Activated CD4-positive, alpha-beta T cell treated with anti-CD3 and anti-CD28 coated beads, Interleukin-2, amount 50 U/mL, for 1 hour (primary cell): ENCODE measurements at places on chromosomes 1 and 21.

- no peak for DNase-seq
Observed at GRCh38 chr1:113835686-113836290, 23.5 kb upstream of the RSBN1 start.

GRCh38 chr1:51897699-51898031 lies 19.1 kb upstream of the NRDC start:
- DNase-seq: no peak

DNA sequence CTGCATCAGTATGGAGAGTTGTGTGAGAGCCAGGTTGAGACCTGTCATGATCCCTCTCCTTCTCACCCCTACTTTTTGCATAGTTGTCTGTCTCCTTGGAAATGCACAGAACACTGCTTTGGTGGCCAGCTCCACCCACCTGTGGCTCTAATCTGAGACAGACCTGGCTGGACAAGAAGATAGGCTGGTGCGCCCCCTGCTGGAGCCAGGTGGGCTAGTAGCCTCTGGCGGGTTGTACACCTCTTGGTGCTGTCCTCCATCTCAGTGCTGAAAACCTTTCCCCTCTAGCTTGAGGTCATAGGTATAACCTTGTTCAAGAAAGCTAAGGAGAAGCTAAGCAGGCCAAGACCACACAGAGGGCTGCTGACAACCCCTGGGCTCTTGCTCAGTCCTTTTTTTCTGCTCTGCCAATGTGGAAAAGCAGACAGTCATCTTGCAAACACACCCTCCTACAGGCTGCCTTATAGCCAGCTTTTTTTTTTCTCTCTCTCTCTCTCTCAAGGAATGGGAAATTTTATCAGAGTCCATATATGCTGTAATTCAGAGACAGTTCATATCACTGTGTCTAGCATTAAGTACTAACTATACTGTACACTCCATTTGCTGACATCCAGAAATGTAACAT lies 58.8 kb upstream of the SPATA6 start:
- DNase-seq: peak; percentile 9

DNA sequence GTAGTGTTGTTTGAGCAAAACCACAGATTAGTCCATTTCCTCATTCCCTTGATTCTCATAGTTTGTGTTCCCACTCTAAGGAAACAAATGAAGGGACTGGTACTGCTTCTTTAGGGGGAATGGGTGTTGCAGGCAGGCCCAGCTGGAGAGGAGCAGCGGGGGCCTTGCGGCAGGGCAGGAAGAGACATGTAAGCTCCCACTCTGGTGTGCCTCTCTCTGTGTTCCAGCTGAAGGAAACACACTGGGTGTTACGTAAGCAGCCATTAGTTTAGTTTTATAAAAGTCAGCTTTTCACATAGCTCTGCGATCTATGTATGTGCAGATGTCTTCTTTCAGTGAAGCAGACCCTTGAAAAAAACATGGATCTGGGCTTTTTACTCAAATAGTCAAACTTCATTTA lies 99.5 kb downstream of the CACHD1 start:
- no peak for DNase-seq

GRCh38 chr1:15944308-15945010 lies 31.4 kb downstream of the ZBTB17 start:
- no peak for DNase-seq

- no peak for DNase-seq
Observed at GRCh38 chr1:234431255-234431654, 47.7 kb downstream of the TARBP1 start.

- DNase-seq: peak; percentile 47
Observed at GRCh38 chr21:41895643-41896493, 16.7 kb upstream of the PRDM15 start.

DNA sequence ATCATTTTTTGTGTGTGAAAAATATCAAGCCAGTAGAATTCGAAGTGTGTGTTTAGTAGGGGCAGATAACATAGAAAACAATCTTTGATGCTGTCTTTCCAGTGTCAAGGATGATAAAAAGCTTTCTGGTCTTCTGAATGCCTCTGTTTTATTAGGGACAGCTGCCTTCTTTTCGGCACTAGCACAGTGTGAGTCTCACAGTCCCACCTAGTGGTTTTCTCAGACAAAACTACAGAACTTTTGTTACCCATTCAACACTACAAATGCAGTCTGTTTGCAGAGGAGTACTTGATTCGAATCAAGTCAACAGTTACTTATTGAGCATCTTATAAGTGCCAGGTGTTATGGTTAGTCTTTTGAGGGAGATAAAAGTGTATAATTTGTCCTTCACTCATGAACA lies 30.6 kb upstream of the MCOLN3 start:
- DNase-seq: no peak

GRCh38 chr21:40210251-40210650 lies 343.0 kb downstream of the PCP4 start:
- DNase-seq: no peak

GRCh38 chr1:77031106-77031662 lies 163.9 kb downstream of the ST6GALNAC5 start:
- no peak for DNase-seq

- DNase-seq: no peak
Observed at GRCh38 chr1:152673016-152673415, 2.1 kb upstream of the LCE2C start.

DNA sequence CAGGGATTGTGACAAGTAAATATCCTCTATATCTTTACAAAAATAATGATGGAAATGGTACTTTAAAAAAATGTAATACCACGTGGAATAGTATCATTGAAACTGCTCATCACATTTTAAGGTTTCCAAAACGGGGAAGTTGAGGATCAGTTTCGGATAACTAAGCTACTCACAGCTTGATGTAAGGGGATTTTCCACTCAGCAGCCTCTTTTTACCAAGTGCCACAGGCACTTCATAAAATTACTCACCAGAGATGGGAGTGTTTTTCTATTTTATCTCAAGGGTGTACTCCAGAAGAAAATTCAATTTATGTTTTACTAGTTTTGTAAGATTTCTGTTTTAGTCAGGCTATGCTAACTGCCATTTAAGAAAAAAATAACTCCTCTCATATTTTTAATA lies 91.7 kb downstream of the TPR start:
- no peak for DNase-seq

DNA sequence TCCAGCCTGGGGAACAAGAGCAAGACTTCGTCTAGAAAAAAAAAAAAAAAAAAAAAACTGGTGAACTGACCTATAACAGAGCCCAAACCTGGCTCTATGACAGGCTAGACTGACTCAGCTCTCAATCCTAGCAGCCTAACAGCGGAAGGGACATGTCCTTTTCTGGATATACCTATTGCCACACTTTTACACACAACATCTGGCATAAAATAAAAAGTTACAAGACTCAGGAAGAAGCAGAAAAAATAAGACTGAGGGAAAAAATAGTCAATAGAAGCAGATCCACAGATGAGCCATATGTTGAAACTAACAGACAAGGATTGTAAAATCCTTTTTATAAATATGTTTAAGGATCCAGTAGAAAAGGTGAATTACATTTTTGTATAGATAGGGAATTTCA lies 57.5 kb upstream of the IPO9 start:
- DNase-seq: no peak

DNA sequence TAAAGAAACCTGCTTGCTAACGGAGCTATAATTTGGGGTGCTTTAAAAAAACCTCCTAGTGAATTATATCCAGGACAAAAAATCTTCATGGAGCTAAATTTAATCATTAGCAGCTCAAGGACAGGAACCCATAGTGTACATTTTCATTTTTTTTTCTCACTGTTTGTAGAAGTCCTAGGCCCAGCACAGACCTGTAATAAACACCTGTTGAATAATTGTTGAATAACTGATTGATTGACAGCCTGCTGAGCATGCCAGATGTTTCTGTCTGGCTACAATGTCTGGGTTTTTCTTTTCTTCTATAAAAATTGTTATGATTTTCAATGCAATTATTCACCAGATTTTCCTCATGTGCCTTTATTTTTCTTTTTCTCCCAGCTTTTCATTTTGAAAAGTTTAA lies 10.9 kb upstream of the GALNT2 start:
- no peak for DNase-seq

GRCh38 chr1:17912491-17912890 lies 157.4 kb downstream of the ACTL8 start:
- no peak for DNase-seq

DNA sequence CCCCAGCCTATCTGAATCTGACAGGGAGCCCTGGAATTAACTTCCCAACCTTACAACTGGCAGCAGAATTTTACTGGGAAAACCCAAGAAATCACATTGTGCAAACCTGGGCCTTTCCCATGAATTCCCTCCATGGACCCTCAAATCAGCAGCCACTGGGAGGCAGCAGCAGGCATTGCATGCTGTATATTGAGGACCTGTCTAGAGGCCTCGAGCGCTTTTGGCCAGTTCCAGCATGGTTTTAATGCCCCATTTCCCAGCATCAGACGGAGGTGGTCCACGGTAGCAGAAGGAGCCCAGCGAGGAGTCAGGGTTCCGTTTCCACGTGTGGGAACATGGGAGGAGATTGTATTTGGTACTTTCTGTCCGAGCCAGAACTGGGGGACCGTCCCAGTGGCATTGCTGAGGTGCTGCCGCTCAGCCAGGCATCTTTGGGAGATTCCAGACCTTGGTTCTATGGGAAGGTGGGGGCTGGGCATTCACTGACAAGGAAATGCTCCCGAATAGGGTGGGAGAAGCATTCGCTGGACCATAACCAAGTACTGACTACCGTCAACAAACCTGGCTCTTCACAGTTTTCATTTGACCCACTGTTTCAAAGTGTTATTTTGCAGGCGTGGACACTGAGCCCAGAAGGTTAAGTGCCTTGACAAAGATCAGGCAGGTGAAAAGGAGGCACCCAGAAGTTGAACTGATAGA lies 15.9 kb downstream of the BMP8A start:
- no peak for DNase-seq

- DNase-seq: no peak
Observed at GRCh38 chr1:43427941-43428340, 25.8 kb downstream of the HYI start.

GRCh38 chr21:34707876-34708325 lies 39.1 kb downstream of the CLIC6 start:
- DNase-seq: peak; percentile 11

DNA sequence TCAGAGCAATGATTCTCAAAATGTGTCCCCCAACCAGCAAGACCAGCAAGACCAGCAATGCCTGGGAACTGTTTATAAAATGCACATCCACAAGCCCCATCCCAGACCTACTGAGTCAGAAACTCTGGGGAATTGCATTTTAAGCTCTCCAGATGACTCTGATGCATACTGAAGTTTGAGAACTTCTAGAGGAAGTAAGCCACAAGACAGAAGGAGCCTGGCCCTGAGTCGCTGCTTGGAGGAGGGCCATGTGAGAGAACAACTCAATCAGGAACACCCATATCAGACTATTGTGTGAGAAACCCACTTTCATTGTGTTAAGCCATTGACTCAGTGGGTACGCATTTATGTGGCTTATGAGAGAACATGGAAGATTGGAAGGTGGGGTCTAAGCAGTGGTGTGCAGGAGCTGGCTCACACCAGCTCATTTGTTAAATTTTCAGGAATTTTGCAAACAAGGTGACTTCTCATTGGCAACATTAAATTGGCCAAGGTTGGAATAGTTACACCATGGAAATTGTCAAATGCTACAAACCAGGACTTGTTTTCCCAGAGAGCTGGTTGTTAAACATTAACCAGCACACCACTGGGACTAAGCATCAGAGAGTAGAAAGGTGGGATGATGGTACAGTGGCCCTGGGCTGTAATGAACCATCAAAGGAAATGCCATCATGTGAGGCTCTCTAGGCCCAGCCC lies 38.9 kb downstream of the ATP1A1 start:
- DNase-seq: no peak

GRCh38 chr1:181662606-181663005 lies 179.3 kb downstream of the CACNA1E start:
- no peak for DNase-seq

- DNase-seq: no peak
Observed at GRCh38 chr21:41363370-41364270, 1.8 kb downstream of the MX2 start.
